Keratinocyte (primary cell): ENCODE measurements at places on chromosomes 13 and 19. TPM values are rescaled to one million over a fixed set of nuclear protein-coding genes. Genes with fewer than 3 reads are reported as not detected.

Gene TTYH1
- polyA plus RNA-seq: 0.05 to 0.13 TPM in 2 of 3 replicates, not detected in the other

Gene PNMA8A
- polyA plus RNA-seq: 0.16 to 0.28 TPM (median 0.24 TPM) in 3 replicates

DNA sequence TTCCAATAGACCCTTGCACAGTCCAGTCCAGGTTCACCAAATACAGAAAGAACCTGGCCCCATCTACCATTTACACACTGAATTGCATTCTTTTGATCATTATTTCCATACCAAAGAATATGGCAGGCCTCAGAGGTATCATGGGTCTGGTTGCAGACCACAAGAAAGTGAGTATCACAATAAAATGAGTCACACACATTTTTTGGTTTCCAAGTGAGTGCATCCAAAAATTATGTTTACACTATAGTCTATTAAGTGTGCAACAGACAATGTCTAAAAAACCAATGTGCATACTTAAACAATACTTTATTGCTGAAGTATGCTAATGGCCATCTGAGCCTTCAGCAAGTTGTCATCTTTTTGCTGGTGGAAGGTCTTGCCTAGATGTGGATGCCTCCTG is 105.3 kb downstream of the SPACA7 start:
- DNase-seq: no peak

Gene SRRM5
- polyA plus RNA-seq: 0.02 to 0.03 TPM (median 0.03 TPM) in 3 replicates

DNA sequence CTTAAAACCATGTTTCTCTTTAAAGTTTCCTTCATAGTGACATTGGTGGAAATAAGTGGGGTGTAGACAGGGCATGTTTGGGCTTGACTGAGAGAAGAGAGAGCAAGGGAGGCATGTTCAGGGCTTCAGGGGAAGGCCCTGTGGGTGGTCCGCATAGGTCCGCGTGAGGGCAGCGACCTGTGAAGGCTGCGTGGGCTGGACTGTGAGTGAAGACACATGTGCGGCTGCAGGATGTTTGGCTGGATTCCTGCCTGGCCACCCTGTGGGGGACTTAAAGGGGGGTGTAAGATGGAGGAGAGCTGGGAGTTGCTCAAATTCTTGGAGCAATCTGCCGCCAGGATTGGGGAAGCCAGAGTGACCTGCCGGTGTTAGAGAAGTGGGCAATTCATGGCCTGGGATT is 23.8 kb upstream of the KLF12 start:
- DNase-seq: no peak

- no peak for DNase-seq
Measured at GRCh38 chr13:95323930-95324662, 22.8 kb upstream of the ABCC4 start.

DNA sequence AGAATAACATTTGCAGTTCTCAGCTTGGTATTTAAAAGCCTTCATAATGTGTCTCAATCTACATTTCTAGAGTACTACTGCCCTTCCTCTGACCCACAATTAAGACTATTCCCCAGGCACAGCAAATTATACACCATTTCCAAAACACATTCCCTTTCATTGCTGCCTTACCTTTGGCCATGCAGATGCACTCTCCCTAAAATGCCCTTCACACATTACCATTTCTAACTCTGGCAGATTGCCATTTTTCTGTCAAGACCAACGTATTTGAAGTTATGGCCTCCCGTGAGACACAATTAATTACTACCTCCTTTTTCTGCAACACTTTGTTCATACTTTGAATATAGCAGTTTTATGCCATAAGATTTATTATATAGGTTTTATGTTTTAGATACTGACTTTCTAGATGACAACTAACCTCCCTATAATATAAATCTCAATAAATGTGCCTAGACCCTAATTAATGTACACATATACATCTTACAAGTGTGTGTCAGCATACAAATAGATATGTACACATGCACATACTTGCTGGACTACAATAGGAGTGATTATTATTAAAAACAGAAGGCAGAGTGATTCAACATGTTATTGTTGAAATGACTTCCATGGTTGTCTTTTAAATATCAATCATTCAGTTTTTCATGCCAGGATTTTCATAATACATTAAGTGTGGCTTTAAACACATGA is 2902.5 kb downstream of the PCDH9 start:
- no peak for DNase-seq

GRCh38 chr13:94711561-94712286 is 621 bp downstream of the SOX21 start:
- no peak for DNase-seq

GRCh38 chr19:27833031-27833430 is 1379.9 kb downstream of the UQCRFS1 start:
- peak; percentile 5 for DNase-seq

DNA sequence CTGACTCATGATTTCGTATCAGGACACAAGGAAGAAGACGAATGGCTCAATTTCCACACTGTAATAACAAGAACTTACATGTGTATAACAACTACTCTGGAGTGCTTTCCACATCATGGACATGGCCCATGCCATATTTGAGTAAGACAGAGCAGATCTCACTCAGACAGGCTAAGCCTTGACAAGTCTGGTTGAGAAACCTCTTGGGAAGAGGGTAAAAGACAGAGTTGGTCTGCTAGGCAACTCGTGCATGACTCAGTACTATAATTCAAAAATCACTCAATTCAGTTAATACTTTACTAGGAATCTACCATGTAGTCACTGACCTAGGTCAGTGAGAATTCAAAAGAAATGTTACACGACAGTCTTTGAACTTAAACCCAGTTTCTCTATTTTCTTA is 5.7 kb upstream of the THSD1 start:
- DNase-seq: peak; percentile 57

DNA sequence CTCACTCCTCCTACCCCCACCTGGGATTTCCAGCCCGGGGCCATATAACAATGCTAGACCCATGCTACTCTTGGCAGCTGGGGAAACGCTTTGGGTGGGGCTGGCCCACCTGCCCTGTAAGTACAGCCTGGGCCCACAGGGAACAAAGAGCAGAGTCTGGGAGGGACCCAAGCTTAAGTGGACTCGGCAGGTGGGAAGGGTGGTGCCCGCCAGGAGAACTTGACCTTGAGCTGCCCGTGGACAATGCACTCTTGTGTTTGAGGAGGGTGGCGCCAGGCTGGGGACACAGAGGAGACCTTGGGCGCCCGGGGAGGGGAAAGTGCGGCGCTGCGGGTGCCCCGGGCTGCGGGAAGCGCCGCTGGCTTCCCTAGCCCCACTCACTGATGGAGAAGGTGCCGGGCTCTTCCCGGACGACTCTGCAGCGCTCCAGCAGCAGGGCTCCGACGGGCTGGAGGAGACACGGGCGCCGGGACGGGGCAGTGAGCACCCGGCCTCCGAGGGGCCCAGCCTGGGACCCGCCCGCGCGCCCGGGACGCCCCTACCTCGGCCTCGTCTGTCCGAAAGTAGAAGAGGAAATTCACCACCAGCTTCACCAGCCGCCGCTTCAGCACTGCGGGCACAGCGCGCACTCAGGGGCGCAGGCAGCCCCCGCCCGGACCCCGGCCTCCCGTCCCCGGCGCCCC is 607 bp downstream of the PLEKHJ1 start:
- no peak for DNase-seq

GRCh38 chr13:84290386-84290785 is 408.1 kb upstream of the SLITRK1 start:
- DNase-seq: no peak

Gene GPR4
- 0.13 to 0.14 TPM in 2 of 3 replicates, not detected in the other for polyA plus RNA-seq

DNA sequence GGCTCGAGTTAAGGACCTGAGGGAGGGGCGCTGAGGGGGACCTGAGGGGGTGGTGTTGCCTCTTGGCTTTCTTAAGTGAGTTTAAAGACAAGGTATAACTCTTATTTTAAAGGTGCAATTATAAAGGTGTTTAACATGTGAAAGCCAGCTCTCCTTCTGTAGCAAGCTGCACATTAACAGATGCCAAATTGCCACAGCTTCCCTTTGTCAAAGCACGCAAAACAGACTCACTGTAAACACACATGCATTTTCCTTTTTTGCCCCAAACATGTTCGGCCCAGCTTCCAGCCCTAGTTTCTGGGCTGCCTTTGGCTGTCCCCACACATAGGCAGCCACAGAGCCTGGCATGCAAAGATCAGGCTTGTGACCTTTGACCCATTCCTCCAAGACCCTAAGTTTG is 111.9 kb downstream of the SLC7A1 start:
- no peak for DNase-seq

Gene GNG14
- not detected in 3 replicates for polyA plus RNA-seq

Gene DACT3
- 0.03 to 0.14 TPM (median 0.04 TPM) in 3 replicates for polyA plus RNA-seq

Gene LSM7
- 206 to 275 TPM (median 243 TPM) in 3 replicates for polyA plus RNA-seq

Gene ZNF708
- 2.2 to 5.7 TPM (median 4.9 TPM) in 3 replicates for polyA plus RNA-seq

Gene ZNF358
- 8.5 to 15.9 TPM (median 10.0 TPM) in 3 replicates for polyA plus RNA-seq

DNA sequence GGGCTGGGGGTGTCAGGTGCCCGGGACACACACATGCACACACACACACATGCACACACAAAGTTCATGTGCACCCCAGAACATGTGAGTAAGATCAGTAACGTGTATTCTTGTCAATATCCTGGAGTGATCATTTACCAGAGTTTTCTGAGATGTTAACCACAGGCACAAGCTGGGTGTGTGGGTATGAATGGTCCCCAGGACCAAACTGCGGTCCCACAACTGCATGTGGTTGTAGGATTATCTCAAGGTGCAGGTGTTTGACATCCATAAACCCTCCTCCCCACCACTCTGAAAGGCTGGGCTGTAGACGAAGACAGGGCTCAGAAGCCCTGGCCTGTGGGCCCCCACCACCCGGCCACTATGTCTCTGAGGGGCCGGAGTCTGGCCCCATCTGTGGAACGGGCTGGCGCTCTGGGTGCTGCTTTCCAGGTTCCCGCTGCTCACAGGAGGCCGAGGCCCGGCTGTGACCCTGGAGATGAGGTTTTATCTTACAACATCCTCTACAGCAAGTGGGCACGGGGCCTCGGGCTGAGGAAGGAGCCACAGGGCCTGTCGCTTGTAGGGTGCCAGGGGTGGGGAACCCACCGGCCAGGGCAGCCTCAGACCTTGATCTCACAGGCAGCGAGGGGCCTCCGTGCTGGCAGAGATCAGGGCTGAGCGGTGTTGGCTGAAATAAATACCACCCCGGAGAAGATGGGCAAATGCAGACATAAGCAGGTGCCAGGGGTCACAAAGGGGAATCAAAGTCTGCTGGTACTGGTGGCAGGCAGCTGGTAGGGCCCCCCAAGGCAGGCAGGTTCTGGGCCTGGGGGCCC is 4.3 kb downstream of the F2RL3 start:
- no peak for DNase-seq

GRCh38 chr19:54137699-54138488 is at the start of gene CNOT3:
Gene CNOT3, plus strand, starts transcription at chr19:54137762. Its CDS starts 5,217 bp downstream, at chr19:54142979.
- no peak for DNase-seq

DNA sequence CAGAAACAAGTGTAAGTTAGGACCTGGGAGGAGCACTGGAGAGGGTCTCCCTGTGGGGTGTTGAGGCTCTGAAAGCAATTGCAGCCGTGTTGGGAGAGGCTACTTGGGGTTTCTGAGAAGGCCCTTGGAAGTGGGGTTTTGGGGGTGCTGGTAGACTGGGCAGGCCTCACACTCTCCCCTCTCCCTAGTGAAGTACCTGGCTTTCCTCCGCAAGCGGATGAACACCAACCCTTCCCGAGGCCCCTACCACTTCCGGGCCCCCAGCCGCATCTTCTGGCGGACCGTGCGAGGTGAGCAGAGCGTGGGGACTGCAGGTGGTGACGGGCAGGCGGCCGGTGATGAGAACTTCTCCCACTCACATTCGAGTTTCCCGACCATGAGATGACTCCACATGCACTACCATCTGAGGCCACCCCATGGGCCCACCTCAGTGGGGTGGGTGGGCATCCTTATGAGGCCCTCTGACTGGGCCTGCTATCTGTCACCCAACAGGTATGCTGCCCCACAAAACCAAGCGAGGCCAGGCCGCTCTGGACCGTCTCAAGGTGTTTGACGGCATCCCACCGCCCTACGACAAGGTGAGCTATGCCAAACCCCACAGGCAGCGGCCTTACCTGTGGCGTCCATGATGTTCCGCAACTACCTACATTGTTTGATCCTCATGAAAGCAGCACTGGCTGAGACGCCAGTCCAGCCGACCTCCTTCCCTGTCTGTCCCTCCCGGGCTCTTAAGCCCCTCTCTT is 3.0 kb downstream of the RPL13A start:
- DNase-seq: no peak

GRCh38 chr13:26320766-26321165 is 66.8 kb downstream of the CDK8 start:
- no peak for DNase-seq

DNA sequence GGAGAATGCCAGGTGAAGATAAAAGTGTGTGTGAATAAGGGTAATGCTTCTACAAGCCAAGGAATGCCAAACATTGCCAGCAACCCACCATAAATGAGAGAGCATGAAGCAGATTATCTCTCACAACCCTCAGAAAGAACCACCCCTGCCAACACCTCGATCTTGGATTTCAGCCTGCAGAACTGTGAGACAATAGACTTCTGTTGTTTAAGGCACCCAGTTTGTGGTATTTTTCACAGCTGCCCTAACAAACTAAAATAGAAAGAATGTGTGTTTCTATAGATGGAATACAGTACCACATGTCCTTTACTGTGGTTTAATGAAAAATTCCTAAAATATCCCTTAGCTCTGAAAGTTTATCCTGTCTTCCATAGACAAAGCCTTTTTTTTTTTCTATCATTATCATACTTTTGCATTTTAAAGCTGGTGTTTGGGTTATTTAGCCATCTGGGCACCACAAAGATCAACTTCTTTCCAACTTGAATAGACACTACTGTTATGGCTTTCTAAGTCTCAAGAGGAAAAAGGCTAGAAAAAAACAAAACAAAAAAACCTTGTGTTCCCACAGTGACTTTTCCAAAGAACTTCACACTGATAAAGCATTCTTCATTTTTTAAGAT is 505.6 kb downstream of the KCTD12 start:
- no peak for DNase-seq

DNA sequence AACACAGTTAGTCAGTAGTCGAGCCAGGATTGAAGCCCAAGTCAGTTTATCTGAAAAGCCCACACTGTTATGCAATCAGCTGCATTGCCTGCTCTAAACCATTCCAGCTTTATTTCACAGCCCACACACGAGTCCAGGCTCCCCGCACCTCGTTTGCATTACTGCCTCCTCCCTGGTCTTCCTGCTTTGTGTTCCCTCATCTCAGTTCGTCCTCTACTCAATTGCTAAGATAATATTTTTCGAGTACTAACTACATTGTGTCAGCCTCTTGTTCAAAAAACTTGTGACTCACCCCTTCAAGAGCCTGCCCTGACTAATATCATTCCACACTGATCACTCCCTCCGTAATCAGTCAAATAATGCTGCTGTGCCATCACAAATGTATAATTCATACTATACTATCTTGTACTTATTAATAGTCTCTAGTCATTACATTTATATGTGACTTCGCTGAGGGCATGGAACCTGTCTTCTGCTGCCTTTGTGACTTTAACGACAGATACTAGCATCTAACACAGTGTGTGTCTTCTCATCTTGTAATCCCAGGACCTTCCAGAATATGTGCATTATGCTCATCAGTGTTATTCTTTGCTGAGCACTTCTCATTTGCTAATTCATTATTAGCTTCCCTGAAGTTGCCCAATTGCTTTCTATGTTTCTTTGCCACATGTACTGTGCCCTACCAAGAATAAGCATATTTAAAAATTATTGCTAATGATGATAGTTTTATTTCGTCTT is 26.2 kb upstream of the WDFY2 start:
- peak; percentile 50 for DNase-seq
